Erythroblast (primary cell): ENCODE measurements at places on chromosomes 6 and 20.

DNA sequence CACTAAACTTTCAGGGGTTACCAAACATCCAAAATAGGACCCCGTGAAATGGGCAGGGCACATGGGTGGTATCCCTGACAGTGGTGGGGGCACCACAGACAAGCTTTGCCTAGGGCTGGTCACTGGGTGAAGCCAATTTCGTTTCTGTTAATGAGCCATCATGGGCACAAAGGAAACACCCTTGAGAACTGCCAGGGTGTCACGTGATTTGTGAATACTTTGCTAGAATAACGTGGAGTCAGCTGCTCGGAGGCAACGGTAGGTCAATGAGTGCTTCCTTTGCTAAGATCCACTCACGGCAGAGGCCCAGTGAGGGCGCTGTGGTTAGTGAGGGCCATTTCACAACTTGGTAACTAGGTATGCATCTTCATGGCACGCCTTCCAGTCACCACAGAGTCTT is 87.7 kb upstream of the AGPAT4 start:
- no peak for DNase-seq

GRCh38 chr20:11401988-11402387 is 515.7 kb upstream of the BTBD3 start:
- peak; percentile 3 for DNase-seq

DNA sequence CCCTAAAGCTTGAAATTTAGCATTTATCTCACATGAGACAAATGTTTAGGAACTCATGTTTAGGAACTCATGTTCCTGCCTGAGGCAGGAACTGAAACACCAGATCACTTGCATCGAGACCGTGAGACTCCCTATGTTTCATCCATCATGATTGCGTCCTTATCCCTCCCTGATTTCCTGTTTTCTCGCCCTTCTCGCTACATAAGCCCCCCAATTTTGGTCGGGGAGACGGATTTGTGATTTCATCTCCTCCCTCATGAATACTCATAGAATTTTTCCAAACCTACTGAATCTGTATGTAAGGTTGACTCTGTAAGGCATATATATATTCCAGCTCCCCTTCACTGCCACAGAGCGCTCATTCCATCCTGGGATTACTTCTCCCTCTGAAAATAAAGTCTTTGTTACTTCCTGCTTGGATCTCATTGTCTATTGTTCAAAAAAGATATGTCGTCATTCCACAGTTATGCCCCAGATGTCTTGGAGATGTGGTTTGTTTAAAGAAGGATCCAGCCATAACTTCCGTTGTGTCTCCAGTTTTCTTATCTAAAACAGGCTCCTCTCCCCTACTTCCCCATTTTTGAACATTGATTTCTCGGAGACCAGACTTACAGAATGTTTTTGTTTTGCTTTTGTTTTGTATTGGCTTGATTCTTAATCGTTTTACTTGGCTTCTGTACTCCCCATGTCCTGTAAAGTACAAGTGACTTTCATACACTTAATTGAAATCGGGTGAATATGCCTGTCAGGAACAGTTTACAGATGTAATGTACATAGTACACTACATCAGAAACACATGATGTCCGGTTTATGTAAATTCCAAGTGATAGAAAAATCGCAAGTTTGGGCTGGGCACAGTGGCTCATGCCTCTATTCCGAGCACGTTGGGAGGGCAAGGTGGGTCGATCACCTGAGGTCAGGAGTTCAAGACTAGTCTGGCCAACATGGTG is 118.7 kb downstream of the HFE start:
- DNase-seq = peak; percentile 82

- no peak for DNase-seq
Observed at GRCh38 chr6:13248053-13248452, 80.3 kb downstream of the TBC1D7 start.

DNA sequence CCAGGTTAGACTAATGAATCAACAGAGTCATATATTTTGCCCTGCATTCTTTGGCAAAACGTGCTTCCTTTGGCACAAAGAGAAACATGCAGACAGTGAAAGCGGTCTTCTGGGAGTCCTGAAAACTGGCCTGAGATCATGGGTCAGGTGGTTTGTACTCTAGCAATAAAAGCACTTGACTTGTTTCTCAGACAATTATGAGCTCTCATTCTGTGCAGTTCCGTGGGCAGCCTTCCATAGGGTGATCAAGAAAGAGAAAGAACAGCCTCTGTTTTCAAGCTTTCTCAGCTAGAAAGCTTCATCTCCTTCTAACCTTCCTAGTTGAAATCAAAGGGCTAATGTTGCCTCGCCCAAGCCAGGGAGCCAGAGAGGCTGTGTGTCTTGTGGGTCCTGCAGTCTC is 62.7 kb upstream of the ISM1 start:
- no peak for DNase-seq

- no peak for DNase-seq
Observed at GRCh38 chr6:83852528-83853177, 507 bp upstream of the RIPPLY2 start.

GRCh38 chr6:31010393-31011060 is at the start of gene MUC22:
Gene MUC22 (plus strand): TSS chr6:31010474. CDS start chr6:31010707, 233 bp downstream.
- no peak for DNase-seq
